Stimulated activated CD8-positive, alpha-beta memory T cell treated with anti-CD3 and anti-CD28 coated beads, Interleukin-4, amount 100 ng/mL, for 4 hours (primary cell): ENCODE measurements at places on chromosomes 4 and X.

- DNase-seq = no peak
Observed at GRCh38 chr4:8516061-8516573, 64.1 kb upstream of the GPR78 start.

DNA sequence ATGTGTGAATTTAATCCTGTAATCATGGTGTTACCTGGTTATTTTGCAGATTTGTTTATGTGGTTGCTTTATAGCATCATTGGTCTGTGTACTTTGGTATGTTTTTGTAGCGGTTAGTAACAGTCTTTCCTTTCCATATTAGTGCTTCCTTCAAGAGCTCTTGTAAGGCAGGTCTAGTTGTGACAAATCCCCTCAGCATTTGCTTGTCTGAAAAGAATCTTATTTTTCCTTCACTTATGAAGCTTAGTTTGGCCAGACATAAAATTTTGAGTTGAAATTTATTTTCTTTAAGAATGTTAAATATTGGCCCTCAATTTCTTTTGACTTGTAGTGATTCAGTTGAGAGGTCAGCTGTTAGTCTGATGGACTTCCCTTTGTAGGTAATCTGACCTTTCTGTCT, 1096.1 kb upstream of the SLIT2 start:
- no peak for DNase-seq

GRCh38 chr4:9893329-9894108, 112.1 kb downstream of the DRD5 start:
- no peak for DNase-seq

- no peak for DNase-seq
Observed at GRCh38 chr4:47643845-47644244, 158.8 kb downstream of the ATP10D start.

GRCh38 chrX:15864023-15864422, 9.4 kb upstream of the AP1S2 start:
- no peak for DNase-seq

GRCh38 chr4:4763822-4764557, 95.5 kb upstream of the MSX1 start:
- no peak for DNase-seq

- no peak for DNase-seq
Observed at GRCh38 chr4:176969011-176969410, 176.3 kb upstream of the VEGFC start.

DNA sequence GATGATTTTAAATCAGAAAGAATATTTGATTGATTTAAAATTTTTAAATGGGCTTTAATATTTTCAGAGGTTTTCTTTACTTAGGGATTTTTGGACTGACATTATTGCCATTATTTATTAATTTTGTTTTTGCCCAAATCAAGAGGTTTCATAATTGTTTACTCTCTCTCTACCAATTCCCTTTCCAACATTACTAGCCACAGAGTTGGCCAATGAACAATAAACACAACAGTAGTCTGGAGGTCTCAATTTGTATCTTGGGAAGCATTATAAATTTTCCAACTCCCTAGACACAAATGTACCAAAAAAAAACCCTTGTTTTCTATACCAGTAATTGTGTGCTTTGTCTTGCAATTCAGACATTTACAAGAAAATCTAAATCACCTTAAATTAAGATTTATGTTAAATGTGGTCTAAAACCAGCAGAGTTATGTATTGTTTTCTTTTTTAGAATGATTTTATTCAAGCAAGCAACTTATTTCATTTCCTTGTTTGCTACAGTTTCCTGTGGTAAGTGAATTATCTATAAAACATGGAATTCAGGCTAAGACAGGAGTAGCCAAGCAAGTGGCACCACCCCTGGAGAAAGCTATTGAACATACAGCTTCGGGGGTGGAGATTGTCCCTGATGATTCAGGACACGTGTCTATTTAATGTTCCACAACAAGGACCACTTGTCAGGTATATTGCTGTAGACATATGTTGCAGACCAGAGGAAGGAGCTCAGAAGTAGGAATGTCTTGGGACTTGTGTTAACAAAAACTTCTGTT, 622 bp downstream of the KLKB1 start:
- DNase-seq = no peak

DNA sequence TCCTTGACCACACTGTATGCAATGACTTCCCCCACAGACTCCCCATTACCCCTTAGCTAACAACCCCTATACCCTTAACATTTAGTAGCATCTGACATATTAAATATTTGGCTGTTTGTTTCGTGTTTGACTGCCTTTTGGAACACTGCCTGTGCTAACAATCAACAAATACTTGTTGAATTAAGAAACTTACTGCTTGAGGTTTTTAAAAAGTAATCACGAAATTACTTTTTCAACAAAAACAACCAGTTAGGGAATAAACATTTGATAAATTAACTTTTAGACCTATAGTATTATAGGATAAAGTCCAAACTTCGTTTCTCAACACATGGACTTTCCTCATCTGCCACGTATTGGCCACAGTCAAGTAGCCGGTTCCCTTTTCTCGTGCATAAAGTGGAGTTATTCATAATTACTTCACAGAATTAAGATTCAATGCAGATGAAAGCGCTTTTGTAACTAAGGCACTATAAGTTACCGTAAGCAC, 555 bp upstream of the ELMOD2 start:
- no peak for DNase-seq
